ENCODE measurements at places on chromosomes 12 and 14.

GRCh38 chr14:100709289-100710284 is 17.1 kb upstream of the DLK1 start:
- DNase-seq = no peak

GRCh38 chr14:64303471-64303917 is 9.3 kb upstream of the ESR2 start:
- no peak for DNase-seq

- DNase-seq = no peak
These were observed 175.8 kb upstream of the ATP2B1 start for GRCh38 chr12:89884416-89884898.

GRCh38 chr14:98507264-98507663 is 764.7 kb downstream of the BCL11B start:
- DNase-seq = no peak

DNA sequence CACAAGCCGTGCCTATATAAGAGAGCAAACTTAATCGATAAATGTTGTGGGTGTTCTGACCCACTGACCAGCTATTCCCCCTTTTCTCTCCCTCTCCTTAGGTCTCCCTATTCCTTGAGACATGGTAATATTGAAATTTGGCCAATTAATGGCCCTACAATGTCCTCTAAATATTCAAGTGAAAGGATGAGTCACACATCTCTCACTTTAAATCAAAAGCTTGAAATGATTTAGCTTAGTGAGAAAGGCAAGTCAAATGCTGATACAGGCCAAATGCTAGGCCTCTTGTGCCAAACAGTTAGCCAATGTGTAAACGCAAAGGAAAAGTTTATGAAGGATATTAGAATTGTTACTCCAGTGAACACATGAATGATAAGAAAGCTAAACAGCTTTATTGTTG is 102.2 kb upstream of the CPNE8 start:
- no peak for DNase-seq

GRCh38 chr14:33414041-33414440 is 475.4 kb downstream of the NPAS3 start:
- DNase-seq = no peak

GRCh38 chr12:101356794-101357193 is 50.8 kb downstream of the ARL1 start:
- DNase-seq = no peak

DNA sequence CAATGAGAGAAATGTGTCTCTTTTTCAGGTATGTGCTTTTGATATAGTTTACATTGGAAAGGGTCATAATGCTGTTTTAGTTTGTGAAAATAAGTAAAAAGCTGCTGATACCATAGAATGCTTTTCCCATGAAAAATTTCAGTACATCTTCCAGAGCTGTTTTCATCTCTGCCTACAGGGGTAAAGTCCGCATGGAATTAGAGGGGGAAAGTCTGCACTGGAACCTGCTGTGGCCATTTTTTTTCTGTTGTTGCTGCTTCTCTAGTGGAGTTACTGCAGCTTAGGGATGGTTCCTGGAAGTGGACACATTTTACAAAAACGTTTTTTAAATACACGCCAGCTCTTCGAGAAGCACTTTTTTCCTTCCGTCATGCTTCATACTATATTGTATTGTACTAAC is 81.3 kb downstream of the VEZT start:
- DNase-seq = no peak

DNA sequence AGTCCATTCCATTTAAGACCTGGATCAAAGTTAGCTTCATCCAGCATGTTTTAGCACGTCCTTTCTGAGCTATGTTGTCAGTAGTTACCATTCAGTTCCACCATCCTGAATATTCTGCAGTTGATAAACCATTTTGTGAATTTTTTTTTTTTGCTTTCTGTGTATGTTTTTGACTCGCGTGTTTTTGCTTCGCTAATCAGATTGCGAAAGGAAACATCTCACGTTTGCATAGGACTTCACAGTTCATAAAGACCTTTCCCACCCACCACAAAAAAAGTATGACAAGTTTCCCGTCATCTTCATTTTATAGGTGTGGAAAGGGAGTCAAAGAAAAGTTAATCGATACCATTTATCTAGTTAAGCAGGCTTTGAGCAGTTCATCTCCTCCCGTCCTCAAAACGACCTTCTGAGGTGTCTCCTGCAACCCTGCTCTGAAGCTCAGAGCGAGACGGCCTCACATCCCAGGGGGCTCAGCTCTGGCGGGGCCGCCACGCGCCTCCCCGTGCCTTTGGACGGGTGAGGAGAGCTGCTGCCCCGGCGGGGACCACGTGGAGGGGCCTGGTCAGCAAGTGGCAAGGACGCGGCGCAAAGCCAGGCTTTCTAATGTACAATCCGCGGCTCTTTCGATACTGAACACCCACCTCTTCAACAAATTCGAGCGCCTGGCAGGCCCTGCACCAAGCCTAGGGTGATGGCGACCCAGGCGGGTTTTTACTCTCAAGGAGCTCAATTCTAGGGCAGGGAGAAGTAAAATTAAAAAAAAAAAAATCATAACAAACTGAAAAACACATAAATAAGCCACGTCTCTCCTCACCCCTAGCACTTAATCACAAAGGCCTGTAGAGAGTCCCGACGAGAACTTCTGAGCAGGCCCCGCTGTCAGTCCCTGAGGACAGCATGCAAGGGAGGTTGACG is 988 bp upstream of the TMEM263 start:
- no peak for DNase-seq

- DNase-seq = no peak
These were observed 42.4 kb downstream of the ERH start for GRCh38 chr14:69355607-69356281.

GRCh38 chr14:104894331-104895206 is 29.5 kb downstream of the CEP170B start:
- no peak for DNase-seq

GRCh38 chr12:126706300-126706699 is 1560.7 kb upstream of the TMEM132C start:
- no peak for DNase-seq

DNA sequence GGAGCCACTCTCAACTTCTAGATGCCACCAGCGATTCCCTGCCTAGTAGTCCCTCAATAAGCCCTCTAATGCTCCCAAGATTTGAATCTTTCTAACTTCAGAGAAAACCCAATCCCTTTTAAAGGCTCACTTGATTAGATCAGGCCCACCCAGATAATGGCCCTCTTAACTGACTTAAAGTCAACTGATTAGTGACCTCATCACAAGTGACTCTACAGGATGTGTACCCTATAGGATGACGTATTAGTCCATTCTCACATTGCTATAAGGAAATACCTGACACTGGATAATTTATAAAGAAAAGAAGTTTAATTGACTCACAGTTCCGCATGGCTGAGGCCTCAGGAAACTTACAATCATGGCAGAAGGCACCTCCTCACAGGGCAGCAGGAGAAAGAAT is 49.1 kb downstream of the ANKS1B start:
- DNase-seq = no peak

DNA sequence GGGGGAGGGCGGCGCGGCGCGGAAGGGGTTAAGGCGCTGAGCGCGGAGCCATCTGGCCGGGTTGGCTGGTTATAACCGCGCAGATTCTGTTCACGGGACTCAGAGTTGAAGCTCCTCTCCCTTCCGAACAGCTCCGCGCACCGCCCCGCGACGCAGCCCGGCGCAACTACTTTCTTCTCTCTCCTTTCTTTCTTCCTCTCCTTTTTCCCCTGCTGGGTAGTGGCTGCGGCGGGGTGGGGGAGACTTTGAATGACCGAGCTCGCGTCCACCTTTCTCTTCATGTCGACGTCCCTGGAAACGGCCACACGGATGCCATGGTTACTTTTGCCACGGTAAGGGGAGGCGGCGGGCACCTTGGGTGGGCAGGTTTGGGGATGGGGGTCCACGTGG is at the start of gene NTF3:
NTF3 (plus strand) TSS at position 98 of the 390 bp plus-strand sequence; CDS start at position 315, 217 bp downstream.
- no peak for DNase-seq

GRCh38 chr12:25251769-25252168 is 1.0 kb upstream of the KRAS start:
- DNase-seq = no peak

GRCh38 chr12:5269846-5270245 is 162.1 kb upstream of the NTF3 start:
- no peak for DNase-seq

DNA sequence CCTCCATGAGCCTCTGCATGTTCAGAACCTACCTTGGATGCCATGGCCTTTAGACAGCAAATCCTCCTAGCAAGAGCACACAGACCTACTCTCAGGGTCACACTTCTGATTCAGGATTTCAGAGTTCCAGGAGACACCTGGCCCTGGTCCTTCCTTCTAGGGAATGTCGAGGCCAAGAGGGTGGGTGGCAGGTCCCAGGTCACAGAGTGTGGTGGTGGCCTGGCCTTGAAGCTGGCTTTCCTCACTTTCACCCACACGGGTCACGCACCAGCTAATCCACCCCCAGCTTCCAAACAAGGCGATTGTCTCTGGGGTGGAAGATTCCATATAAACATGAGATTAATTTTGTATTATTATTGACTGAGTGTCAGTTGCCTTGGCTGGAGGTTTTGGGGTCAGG is 328.3 kb upstream of the RTL1 start:
- no peak for DNase-seq

- no peak for DNase-seq
These were observed 281.0 kb downstream of the ALG10 start for GRCh38 chr12:34303091-34303870.

DNA sequence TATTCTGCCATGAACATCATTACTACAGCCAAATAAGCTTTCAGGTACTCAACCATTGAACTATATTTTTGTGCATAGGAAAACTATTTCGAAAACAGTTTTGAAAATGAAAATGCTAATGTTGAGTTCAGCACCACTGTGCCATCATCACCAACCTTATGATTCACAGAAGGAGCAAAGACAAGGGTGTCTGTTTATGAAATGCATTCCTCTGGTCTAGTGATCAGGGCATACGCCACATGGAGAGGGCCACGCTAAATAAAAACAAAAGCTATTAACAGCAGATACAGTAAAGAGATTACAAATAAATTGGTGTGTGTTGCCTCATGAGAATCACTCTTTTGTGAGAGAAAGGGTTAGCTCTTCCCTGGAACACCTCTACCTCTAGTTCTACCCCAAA is 43.2 kb upstream of the BMAL2 start:
- DNase-seq = no peak

DNA sequence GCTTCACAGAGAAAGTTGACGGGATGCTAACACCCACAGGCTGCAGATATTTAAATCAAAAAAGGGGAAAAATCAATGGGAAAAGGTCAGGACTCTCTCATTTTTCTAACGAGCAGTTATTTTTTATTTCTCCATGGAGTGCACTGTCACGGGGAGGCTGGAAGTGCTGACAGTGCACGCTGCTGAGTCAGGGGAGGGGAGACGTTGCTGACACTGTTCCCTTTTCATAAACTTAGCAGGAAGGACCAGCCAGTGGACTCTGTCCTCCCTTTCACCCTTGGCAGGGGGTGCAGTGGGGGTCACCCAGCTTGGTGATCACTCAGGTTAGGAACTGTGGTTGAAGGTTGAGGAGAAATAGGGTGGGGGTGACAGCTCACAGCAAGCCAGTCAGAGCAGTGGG is 65.6 kb upstream of the FUT8 start:
- DNase-seq = no peak

DNA sequence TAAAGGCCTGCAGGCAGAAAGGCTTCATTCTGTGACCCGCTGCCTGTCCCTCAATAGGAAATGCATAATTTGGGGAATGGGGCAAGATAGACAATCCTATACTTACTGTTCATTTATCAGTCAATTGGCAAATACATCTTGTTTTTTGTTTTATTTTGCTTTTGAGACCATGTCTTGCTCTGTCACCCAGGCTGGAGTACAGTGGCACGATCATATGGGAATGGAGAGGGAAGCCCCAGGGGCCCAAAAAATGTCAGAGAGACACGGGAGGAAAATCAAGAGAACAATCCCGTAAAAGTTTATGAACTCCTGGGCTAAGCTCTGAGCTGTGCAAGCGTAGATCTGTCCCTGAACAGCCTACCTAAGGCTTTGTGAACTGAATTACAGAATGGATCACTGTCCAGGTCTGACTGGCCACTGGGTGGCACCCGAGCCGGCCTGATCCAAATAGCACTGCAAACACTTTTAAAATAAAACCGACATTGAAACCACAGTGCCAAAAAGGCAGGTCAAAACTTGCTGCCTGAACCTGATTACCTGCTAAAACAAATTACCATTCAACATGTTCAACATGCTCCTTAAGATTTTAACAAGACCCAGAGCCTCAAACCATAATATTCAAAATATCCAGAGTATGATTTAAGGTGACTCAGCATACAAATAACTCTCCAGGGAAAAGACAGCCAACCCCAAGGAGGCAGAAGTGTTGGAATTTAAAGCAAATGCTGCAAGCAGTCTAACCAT is 11.8 kb downstream of the COPS7A start:
- no peak for DNase-seq

GRCh38 chr12:30990316-30990715 is 63.8 kb downstream of the TSPAN11 start:
- DNase-seq = no peak

DNA sequence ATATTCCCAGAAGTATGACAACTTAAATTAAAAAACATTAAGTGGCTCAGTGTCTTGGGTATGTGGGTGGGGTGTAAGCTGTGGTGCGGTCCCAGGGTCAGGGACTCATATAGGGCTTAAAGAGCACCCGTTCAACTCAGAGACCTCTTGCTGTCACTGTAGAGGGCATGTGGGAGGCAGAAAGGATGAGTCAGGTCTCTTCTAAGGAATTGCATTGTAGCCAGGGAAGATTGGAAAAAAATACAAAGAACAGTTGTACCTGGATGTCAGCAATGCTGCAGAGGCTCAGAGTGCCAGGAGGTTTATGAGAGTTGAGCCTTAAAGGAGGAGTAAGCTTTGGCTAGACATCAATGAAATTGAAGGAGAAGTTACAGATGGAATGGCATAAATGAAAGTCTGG is 104.1 kb downstream of the MYRFL start:
- no peak for DNase-seq

DNA sequence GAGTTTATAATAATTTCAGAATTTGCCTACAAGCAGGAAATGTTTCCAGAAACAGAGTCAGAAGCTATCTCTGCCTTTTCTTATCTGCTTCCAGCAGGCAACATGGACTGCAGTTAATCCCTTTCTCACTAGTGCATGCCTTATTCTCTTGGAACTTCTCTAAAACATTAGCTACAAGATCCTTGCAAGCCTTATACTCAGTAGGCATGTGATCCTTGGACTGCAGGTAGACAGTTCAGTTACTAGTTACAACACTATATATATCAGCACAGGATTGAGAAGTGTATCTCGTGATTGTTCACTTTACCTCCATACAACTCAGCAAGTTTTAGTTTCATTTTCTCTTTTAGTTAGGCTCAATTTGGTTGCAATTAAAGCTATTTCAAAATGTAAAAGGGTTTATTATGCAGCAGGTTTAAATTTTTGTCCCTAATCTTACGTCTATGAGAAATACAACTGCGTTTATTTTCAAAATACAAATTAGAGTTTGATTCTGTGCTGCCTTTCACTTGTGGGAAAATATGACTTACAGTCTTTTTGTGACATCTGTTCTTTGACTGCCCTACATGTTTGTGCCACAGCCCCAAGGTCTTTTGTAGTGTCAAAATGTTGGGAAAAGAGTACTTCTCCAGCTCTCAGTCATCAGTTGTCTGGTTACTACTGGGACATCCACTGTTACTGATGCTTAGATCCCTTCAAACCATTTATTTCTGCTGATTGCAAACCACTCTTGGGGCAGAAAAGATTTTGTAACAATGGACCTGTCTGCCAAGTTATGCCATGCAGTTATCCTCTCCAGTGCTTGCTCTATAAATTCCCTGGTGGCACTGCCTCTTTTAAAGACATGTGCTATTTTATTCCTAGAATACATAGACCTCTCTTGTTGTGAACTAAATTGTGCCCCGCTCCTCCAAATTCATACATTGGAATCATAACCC is 709.0 kb upstream of the FOXG1 start:
- no peak for DNase-seq

GRCh38 chr14:90535556-90536090 is 138.8 kb downstream of the CALM1 start:
- DNase-seq = no peak

All from stimulated activated CD4-positive, alpha-beta T cell treated with anti-CD3 and anti-CD28 coated beads, Interleukin-1b, Interleukin-23, amount 100 ng/mL, for 1 hour (primary cell).